ENCODE measurements at places on chromosomes 3 and 15. TPM values are rescaled to one million over a fixed set of nuclear protein-coding genes. Genes with fewer than 3 reads are reported as not detected.

ATP8B4 gene
- total RNA-seq = 11.7 TPM

GOLGA8S gene
- 0.68 TPM for total RNA-seq

LTF gene
- total RNA-seq = 1.6 TPM

MB21D2 gene
- total RNA-seq = 4.5 TPM

ADCY5 gene
- total RNA-seq = 25.6 TPM

PSMA4 gene
- total RNA-seq = 75.4 TPM

GRCh38 chr3:172885704-172886103 is 135.2 kb downstream of the ECT2 start:
- DNase-seq = no peak

DNA sequence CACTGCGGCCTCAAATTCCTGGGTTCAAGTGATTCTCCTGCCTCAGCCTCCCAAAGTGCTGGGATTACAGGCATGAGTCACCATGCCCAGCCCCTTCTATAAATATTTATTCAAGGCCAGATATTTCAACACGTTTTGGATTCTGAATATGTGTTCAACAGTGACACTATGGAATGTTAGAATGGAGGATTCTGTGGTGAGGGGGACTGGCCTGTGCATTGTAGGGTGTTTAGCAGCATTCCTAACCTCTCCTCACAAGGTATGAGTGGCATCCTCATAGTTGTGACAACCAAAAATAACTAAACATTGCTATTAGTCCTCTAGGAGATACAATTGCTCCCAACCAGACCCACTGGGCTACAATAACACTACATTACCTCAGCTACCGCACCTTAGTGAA is 104.0 kb upstream of the ATP10A start:
- DNase-seq = no peak

DNA sequence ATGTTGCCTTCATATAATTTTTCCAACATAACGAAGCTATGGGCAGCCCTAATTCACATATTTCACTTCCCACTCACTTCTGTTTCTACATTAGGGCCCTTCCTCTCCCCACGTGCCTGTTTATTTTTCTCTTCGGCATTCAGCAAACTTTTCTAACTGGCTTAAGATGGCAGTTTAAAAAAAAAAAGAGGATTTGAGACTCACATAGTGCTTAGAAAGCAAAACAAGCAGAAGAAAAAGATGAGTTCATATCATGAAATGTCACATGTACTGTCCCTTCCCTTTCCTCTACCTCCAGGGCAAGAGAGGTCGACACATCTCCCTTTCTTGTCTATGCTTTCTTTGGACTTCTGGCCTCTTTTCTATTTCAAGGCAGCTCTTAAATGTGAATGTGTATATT is 30.6 kb downstream of the SLC49A4 start:
- DNase-seq = no peak

DNA sequence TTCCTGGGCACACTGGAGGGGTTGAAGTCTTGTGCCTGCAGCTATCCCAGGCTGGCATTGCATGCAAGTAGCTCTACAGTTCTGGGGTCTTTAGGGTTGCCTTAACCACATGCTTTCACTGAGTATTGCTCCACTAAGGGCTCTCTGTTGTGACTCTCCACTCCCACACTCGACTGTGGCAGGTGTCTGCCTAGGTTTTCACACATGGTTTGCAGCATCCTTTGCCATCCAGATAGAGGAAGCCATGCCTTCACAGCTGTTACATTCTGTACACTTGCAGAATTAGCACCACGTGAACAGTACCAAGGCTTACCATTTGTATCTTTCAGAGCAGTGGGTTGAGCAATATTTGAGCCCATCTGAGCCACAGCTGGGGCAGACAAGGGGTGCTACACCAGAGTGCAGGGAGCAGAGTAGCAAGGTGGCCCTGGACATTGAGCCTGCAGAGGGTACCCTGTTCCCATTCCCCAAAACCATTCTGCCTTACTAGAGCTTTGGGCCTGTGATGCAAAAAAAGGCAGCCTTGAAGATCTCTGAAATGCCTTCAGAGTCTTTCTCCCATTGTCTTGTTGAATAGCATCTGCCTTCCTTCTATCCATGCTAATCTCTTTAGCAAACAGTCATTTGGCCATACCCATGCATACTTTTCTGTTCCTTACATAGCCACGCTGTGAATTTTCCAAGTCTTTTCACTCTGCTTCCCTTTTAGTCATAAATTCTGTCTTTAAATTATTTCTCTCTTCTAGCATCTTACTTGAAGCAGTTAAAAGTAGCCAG is 95.2 kb upstream of the PLCL2 start:
- no peak for DNase-seq

DNA sequence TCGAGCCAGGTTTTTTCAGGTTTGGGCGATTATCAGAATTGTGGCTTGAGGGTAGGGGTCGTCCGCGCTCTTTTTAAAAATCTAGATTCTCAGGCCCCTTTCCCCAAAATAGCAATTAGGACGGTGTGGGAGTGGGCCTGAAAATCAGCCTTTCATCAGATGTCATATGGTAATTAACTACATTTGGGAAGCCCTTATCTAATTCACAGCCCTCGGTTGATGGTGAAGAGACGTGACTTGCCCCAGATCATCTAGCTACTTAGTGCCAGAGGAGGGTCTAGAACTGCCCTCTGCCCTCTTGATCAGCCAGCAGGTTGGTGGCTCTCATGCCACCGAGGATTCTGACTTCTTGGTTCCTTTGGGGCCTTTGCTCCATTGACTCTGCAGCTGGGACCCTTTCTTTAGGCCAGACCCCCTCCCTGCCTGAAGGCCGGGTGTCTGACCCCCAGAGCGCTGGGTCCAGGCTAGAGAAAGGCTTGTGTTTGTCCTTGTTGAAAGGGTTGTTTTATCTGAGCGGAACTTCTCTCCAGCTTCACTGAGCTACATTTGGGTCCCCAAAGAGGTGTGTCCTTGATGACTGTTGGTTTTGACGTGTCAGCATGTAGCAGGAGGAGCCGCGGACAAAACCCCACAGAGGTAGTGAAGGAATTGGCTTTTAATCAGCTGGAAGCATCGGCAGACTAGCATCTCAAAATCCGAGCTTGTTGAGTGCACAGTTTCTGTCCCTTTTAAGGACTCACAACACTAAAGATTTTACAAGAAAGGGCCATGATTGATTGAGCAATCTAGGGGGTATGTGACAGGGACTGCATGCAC is 857 bp downstream of the AEN start:
- no peak for DNase-seq

- DNase-seq = no peak
Measured at GRCh38 chr3:41679374-41679773, 282.5 kb downstream of the ULK4 start.

DNA sequence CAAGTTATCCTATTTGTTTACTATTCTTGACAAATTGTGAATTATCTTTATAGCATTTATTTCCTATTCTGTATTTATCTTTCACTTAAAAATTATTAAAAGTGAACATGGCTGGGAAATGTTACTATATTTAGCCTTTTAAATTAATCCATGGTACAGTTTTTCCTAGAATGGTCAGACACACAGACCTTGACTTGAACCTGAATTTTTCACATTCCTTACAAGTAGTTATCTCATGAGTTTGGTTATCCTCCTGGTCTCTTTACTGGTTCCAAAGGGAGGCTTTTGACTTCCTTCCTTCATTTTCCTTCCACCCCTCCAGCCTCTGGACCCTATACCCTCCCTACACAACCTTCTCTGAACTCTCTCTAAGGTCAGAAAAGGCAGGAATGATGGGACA is 280.6 kb downstream of the SATB1 start:
- no peak for DNase-seq

- no peak for DNase-seq
Measured at GRCh38 chr3:12932347-12932746, 91.0 kb upstream of the RPL32 start.

DNA sequence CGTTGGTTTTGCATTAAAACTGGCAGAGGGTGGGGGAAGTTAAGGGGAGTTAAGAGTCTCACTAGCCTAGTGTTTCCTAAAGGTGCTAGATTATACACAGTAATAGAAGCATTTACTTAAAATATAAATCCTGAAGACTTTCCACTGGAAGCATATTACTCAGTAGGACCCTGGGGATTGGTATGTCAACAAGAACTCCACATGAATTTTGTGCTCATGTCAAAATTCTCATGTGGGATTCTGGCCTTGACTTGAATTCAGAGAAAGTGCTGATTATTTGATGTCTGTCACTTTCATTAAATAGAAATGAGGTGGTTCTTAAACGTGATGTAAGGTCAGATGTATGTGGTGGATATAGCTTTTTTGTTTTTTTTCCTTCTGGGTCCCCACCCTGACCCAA is 997.2 kb downstream of the TUSC7 start:
- DNase-seq = no peak

DNA sequence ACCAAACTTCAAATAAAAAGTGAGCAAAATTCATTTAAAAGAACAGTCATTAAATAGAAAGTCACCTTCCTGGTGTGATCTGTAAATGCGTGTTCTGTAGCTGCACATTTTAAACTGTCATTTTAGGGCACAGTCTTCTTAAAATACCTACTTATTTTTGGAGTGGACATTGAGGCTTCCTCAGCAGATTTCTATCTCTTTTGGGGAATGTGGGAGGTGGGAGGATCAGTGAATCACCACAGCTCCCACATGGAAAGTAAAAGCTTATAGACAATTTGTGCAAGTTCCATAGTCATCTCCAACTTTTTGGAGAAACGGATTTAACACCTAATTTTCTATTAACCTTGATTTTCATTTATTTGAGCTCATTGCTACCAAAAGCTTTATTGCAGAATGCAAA is 21.0 kb upstream of the MOBP start:
- DNase-seq = no peak

DNA sequence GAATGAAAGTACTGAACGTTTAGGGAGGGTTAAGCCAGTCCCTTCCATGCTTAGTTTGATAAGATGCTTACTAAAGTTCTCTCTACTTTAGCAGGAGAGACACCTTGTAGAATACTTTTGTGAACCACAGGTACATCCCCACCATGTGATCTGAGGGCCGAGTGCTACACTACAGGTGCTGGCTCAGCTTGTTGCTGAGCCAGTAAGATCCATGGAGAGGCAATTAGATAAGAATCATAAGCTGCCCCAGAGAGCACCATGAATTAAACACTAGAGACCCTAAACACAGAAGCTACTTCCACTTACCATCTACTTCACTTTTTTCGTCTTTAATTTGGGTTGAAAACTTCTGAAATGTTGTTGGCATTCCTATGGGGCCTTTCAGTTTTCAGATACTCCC is 70.5 kb upstream of the GOLGA8B start:
- no peak for DNase-seq

DNA sequence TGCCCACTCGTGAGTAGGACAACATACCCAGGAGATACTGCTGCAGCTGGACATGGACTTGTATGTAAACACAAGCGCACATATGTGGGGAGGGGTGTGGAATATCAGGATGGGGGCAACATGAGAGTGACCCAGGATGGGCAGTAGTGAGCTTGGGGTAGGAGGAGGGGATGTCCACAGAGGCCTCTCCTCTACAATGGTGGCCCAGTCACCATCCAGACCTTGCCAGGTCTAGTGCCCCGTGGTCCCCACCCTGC is 266 bp upstream of the ZBTB47 start:
- DNase-seq = no peak

All from ovary (tissue), 10 donors.